ENCODE measurements at places on chromosomes 13 and 19.

- no peak for DNase-seq
These were observed 41.2 kb upstream of the ZNF527 start for GRCh38 chr19:37329686-37330085.

GRCh38 chr13:80048030-80048429 lies 292.9 kb downstream of the SPRY2 start:
- DNase-seq: no peak

DNA sequence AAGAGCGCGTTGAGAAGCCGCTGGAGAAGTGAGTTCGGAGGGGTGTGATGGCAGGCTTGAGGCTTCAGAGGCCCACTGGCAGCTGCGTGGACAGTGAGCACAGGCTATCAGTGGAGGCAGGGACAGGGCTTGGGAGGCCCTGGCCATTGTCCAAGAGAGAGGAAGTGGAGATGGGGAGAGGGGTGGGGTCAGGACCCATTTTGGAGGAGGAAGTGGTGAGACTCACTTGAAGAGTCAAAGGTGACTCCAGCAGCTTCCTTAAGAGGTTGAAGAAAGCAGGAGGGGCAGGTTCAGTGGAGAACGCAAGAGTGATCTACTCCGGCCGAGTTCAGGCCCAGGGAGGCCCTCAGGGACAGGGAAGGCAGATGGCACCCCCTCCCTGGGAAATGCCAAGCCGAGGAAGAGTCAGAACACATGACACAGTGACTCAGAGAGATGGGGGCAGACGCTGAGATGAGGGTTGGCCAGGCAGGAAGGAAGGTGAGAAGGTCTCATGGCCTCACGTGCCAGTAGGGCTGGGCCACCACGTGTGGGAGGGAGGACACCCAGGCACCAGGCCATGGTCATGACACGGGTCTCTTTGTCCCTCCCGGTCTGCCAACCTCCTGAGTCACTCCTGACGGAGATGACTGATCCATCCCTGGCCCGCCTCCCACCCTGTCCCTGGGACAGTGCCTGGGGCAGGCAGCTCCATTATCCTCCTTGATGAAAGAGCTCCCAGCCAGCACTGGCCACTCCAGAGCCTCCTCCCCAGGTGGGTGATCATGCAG lies 10.1 kb upstream of the CD22 start:
- DNase-seq: no peak

DNA sequence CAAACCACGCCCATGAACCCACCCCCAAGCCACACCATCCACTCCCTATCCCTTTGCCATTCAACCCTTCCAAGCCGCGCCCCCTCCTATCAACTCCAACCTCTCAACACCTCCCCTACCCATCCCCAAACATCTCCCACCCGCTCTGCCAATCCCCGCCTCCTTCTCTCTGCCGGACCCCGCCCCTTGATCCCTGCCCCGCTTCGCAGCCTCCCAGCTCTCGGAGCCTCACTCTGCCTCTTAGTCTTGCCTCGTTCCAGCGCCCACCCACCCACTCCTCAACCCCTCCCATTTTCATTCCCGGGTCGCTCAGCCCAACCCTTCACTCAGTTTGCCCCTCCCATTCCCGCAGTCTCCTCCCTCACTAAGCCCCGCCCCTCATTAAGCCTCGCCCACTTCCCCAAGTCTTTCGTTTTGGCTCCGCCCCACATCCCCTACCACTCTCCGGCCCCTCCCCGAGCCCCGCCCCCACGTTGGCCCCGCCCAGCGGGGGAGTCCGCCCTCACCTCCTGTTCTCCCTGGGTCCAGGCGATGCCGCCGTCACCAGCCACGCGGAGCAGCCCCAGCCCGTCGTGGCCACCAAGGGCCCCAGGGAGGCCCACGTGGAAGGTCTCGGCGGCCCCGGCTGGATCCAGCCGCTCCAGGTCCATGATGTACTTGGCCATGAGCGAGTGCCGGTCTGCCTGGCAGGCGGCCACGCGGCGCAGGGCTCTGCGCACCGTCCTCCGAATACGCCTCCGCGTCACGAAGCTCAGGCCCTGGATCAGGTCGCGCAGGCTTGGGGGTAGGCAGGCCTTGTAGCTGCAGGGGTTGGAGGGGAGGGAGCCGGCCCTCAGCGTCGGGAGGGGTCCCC lies 5.7 kb downstream of the JAK3 start:
- DNase-seq: no peak

GRCh38 chr13:50357586-50358118 lies 342.4 kb downstream of the KCNRG start:
- DNase-seq: peak; percentile 50

DNA sequence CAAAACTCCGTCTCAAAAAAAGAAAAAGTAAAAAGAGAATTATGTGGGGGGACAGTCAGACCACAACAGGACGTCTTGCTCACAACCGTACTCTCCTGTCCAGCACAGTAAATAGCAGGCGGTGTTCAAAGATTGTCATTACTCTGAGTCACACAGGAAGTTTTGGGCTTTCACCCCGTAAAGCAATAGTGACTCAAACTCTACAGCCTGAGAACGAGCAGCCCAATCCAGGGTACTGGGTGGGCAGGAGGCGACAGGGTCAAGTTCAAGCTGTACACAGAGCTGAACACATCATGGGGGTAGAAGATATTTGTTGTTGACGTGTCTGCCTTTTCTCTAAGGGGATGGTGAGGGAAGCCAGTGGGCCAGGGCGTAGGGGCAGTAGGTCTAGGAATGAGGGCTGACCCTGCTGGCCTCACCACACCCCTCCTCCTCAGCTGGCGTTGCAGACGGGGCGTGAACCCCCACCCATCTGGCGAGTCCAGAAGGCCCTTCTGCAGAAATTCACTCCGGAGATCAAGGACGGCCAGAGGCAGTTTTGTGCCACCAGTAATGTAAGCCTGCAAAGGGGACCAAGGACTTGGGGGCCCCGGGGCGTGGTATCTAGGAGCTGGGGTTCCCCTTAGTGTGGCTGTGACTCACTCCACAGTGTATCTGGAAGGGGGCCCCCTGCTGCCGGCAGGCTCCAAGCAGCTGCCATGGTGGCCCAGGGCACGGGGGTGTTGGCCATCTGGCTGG lies 23.3 kb downstream of the PRR12 start:
- DNase-seq: peak; percentile 27

DNA sequence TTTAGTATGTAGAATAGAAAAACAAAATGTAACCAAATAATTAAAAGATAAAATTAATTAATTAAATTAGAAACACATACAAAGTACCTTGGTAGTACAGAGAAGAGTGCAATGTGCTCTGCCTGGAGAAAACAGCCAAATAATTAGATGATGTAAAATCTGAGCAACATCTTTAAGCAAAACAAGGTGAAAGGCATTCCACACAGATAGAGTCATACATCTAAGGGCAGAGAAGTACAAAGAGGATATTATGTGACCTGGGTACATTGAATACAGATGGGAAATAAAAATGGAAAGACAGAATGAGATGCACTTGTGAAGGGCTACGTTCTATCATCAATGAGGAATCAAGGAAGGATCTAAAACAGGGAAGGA lies 25.2 kb upstream of the FNDC3A start:
- no peak for DNase-seq

- no peak for DNase-seq
These were observed 2.2 kb downstream of the ZNF787 start for GRCh38 chr19:56118666-56119581.

DNA sequence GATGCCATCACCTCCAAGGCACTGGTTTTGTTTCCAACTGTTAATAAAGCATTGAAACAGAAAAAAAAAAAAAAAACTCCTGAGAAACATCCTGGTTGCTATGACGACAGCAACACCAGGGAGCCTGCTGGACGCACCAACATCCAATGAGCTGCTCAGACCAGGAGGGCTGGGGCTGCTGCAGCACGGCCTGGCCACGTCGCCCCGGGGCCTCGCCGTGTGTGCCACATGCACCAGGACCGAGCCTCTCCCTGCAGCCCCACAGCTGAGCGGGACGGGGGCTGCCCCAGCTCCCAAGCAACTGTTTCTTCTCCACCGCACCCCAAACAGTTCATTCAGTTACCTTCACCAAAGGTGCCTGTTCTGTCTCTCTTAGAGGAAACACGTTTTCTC lies 54.5 kb downstream of the RASA3 start:
- DNase-seq: no peak

DNA sequence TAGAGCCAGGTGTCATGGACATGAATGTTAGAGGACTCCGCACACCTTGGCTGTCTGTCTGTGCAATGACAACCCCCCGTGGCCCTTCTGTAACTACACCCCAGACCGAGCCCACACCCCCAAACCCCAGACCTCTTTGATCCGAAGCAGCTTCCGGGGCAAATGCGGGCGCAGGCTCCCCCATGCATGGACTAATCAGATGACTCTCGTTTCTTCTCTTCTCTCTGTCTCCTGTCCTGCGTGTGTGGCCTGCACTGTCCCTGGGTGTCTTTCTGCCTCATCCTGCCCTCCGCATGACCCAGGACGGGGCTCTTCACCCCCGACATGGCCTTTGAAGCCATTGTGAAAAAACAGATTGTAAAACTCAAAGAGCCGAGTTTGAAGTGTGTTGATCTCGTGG lies 38.9 kb downstream of the TMED1 start:
- DNase-seq: no peak

DNA sequence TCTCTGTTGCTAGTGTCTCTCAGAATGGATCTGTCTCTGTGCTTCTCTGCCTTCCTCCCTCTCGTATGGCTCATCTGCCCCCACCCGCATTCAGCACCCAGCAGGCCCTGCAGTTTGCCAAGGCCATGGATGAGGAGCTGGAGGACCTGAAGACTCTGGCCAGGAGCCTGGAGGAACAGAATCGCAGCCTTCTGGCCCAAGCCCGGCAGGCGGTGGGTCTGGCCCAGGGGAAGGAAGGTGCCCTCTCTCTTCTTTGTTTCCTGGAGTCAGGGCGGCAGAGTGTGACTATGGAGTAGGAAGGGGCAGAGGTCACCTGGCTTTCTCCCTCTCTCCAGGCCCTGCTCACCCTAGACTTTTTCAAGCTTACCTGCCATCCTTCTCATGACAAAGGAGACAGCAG lies 10.9 kb downstream of the KASH5 start:
- DNase-seq: no peak

- no peak for DNase-seq
These were observed 19.2 kb upstream of the UQCR11 start for GRCh38 chr19:1624458-1624857.

DNA sequence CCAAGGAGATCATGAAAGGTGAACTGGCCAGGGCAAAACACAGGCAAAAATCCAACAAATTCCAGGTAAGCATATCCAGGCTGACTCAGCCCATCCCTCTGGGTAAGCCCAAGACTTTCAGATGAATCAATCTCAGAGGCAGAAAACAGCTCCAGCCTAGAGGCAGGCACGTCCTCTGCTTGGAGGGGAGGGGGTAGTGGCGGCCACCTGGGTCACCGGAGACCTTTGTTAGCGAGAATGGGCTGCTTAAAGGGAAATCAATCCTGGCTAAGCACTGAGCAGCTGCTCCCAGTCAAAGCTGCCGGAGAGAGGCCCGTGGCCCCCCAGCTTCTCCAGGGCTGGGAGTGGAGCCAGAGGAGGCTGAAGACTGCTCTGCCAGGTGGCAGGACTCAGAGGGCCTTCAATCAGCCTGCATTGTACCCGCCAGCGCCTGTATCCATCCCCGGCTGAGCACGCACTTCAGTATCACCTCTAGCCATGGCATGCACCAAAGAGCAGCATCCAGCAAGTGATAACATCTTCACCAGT lies 48.2 kb downstream of the PIN1 start:
- no peak for DNase-seq

GRCh38 chr13:20291037-20291436 lies 58.9 kb upstream of the GJB6 start:
- no peak for DNase-seq

- no peak for DNase-seq
These were observed 20.0 kb downstream of the DIAPH3 start for GRCh38 chr13:60143775-60144174.

DNA sequence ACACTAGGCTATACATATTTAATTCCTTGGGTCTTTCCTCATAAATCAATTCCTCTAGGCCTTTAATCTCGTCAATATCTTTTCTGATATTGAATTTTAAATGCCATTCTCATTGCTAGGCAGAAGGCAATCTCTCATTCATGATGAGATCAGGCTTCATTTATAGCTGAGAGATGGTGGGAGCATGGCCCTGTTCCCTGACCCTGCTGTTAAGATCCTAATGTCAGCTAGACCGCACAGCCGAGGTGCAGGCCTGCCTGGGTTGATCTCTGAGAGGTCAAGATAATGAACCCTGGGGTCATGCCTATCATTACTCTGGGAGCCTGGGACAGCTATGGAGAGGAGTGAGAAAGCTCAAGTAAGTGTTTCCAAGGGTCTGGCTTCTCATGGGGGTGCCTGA lies 253.8 kb downstream of the DNAJC15 start:
- no peak for DNase-seq
